ENCODE measurements at places on chromosomes 4 and X. TPM values are rescaled to one million over a fixed set of nuclear protein-coding genes. Genes with fewer than 3 reads are reported as not detected.

Gene SLC26A1
- 2.9 TPM for total RNA-seq

Gene NLRP2B
- not detected for total RNA-seq

Gene TRAM1L1
- 1.5 TPM for total RNA-seq

Gene MAGEB1
- total RNA-seq = not detected

Gene DUX4
- not detected for total RNA-seq

Gene SSX4
- not detected for total RNA-seq

Gene AVPR2
- 4.9 TPM for total RNA-seq

Gene STBD1
- total RNA-seq = 7.6 TPM

Gene ETNPPL
- not detected for total RNA-seq

Gene HAND2
- 26.0 TPM for total RNA-seq

Gene MBNL3
- total RNA-seq = 10.1 TPM

Gene UBQLN2
- total RNA-seq = 26.8 TPM

Gene GATA1
- 1.2 TPM for total RNA-seq

Gene GLOD5
- total RNA-seq = not detected

Gene STAG2
- total RNA-seq = 54.0 TPM

Gene GPRASP3
- 3.2 TPM for total RNA-seq
